NCI-H1694 treated with DMSO at 0.1 percent for 48 hours (cell line): ENCODE measurements at places on chromosomes 12 and 14.
A peak's percentile ranks its signal among the peaks of the same experiment; 100 is the strongest.

- no peak for DNase-seq
Measured at GRCh38 chr14:92800525-92800924, 6.4 kb downstream of the GOLGA5 start.

DNA sequence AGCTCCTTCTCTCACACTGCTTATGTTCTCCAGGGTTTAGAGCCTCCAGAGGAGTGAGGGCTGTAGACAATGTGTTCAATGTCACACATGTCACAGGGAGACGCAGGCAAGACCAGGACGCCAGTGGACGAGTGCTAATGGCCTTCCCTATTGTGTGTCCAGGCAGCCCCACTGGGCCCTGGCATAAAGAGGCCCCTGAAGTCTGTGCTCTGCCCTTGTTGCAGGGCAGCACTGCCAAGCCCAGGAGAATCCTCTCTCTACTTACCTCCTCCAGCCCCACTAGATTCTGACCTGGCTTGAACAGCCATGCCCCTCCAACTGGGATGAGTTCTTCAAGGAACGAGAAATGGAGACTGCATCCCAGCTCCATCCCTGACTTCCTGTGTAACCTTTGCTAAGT is 24.8 kb upstream of the TMEM106C start:
- no peak for DNase-seq

GRCh38 chr12:30021051-30021833 is 237.5 kb upstream of the TMTC1 start:
- no peak for DNase-seq

GRCh38 chr14:31926123-31926522 is 151.0 kb upstream of the ARHGAP5 start:
- DNase-seq, result peak; percentile 56

DNA sequence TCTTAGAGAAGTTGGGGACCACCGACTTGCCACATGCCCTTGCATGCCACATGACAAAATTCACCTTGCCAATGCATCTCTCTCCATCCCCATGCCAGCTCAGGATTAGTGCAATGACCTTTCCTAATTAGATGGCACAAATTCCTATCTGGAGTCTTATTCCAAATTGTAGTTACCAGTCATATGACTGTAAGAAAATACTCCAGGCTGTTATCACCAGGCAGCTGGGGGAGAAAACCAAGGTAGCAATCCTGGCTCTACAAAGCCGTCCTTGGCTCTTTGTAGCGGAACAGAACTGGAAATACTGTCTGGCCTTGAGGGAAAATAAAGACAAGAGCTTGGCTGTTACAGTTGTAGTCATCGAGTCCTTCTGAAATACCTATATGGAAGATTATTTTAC is 208.5 kb upstream of the DIO2 start:
- no peak for DNase-seq

DNA sequence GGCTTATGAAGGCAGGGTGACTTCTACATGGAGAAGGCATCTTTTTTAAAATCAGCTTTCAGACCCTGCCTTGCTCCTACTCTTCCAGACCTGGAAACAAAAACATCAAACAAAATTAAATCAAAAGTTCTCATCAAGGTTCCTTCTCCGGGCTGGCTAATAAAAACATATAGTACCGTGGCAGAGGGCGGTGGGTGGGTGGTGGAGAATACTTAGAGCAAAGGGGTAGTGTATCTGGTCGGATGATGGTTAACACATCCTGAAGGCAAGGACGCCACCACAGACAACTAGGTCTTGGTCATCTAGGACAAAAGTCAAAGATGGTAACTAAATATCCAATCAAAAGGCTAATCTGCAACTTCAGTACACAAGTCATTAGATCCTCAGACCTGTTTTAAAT is 1.8 kb downstream of the DAD1 start:
- no peak for DNase-seq

DNA sequence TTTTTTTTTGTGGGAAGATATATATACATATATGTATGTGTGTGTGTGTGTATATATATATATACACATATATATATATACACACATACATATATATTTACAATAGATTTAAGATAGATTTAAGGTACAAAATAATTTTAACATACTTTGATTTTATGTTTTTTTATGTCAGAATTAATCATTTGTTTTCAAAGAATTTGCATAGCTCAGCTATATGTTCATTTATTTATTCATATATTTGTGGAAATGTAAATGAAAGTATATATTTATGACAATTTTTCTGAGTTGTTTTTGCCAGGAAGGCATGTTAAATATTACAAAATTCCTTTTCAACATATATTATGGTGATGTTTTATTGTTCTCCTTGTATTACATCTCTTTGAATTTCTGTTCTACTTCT is 887.4 kb upstream of the NOVA1 start:
- DNase-seq, result no peak

GRCh38 chr12:89347325-89347829 is 4.9 kb downstream of the DUSP6 start:
- no peak for DNase-seq
